ENCODE measurements at places on chromosomes 11 and 22. TPM values are rescaled to one million over a fixed set of nuclear protein-coding genes. Genes with fewer than 3 reads are reported as not detected.

GRCh38 chr11:8207080-8208000 lies 38.5 kb upstream of the RIC3 start:
- H3K27ac ChIP-seq = no peak overlapping the region
- H3K4me3 ChIP-seq = no peak overlapping the region
- peak; percentile 22 for DNase-seq

DNA sequence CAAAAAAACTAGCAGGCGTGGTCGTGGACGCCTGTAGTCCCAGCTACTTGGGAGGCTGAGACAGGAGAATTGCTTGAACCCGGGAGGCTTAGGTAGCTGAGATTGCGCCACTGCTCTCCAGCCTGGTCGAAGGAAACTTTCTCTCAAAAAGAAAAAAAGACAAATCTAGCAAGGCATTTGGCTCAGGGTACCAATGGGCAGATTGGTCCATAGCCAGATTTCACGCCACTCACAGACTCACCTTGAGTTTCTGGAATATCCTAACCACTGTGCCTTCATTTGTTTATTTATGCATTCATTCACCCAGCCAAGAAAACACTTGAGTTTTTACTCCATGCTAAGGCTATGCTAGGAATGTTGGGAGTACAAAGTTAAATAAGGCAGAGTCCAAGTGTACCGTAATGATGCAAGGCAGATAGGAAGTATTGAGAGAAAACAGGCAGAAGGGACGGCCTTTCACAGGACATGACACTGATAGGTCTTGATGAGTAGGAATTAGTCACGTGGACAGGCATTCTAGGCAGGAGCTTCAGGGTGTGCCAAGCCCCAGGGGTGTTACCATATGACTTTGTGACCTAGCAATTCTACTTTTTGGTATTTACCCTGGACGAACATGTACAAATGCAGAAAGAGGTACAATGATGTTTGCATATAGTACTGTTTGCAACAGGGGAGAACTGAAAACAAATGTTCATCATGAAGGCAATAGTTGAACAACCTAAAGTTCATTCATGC lies 3.0 kb upstream of the PACSIN3 start:
- DNase-seq = peak; percentile 86
- no peaks in the 10 kb centered on the region for H3K36me3 ChIP-seq
- no peak overlapping the region for H3K4me3 ChIP-seq
- H3K27me3 ChIP-seq = no peaks in the 10 kb centered on the region
- H3K4me1 ChIP-seq = peaks cover 18% of the 10 kb centered on the region

DNA sequence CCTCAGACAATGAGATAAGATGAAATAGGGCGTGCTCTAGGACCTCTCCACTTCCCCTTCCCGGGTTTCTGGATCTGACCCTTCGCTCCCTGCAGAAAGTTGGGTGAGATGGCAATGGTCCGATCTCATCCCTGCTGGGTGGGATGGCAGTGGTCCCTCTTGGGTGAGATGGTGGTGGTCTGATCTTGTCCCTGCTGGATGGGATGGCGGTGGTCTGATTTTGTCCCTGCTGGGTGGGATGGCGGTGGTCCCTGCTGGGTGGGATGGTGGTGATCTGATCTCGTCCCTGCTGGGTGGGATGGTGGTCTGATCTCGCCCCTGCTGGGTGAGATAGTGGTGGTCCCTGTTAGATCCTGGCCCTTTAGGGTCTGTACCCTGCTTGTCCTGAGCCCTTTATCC lies 21.3 kb downstream of the ST14 start:
- H3K36me3 ChIP-seq = no peaks in the 10 kb centered on the region
- H3K4me3 ChIP-seq = no peak overlapping the region
- H3K27ac ChIP-seq = no peak overlapping the region
- DNase-seq = no peak
- H3K4me1 ChIP-seq = peaks cover 5% of the 10 kb centered on the region
- peaks cover 13% of the 10 kb centered on the region for H3K27me3 ChIP-seq

NTM gene
- total RNA-seq = 17.8 TPM

RBMXL2 gene
- not detected for total RNA-seq

CCDC73 gene
- total RNA-seq = not detected

DGCR6 gene
- 0.56 TPM for total RNA-seq

All from IMR-90 (cell line).